ENCODE measurements at places on chromosomes 16 and 17.
A peak's percentile ranks its signal among the peaks of the same experiment; 100 is the strongest.

GRCh38 chr17:8312726-8313600 lies 2.9 kb downstream of the ARHGEF15 start:
- DNase-seq: no peak

DNA sequence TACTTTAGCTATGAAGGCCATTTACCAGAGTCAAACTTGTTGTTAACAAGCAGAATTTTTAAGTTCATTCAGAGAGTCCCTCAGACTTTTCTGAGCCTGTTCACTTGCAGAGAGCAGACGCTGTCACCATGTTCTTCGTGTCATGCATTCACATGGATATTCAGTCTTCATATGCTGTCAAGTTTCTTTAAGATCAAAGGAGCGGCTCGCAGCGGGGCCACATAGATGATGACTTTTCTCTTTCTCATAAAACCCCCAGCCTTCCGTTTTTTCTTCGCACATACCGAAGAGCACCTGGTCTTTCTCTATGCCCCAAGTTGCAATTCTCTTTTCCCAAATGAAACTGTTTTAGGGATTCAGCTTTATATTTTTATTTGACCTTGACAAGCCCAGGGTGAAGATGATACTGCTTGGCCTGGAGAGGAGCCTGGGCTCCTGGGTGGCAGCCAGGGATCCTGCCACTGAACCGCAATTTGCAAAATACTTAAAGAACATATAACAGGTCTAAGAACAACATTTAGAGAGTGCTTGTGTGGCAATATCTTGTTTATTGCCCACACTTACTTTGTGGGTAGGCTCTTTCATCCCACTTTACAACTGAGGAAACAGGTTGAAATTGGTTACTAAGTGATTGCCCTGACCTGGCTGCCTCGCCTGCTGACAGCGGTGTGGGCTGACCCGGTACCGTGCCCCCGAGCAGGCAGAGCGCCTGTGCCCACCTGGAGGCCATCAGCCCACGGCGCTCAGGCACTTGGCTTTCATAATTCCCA lies 22.9 kb downstream of the SEC14L1 start:
- no peak for DNase-seq

DNA sequence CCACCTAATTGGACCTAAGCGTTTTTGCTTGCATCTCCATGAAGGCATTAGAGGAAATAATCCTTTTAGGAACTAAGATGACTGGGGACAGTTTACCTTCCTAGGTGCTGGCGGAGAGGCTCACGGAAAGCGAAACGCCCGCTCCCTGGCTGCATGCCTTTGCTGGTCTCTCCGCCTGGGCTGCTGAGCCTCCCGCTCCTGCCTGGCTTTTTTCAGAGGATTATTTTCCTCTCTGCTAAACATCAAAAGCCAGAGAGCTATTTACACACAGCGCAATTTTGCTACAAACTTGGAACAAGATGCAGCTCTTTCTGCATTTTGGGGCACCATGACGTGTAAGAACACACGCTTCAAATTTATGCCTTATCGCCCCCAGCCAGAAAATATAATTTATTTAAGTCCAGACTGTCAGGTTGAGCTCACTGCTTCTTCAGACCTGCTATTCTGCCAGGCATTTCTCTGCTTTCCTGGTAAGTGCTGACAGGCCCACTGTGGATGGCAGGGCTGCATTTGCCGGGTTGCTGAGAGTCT lies 124.4 kb downstream of the SPACA3 start:
- no peak for DNase-seq

GRCh38 chr17:57091186-57091618 lies 6.2 kb downstream of the AKAP1 start:
- DNase-seq: no peak

DNA sequence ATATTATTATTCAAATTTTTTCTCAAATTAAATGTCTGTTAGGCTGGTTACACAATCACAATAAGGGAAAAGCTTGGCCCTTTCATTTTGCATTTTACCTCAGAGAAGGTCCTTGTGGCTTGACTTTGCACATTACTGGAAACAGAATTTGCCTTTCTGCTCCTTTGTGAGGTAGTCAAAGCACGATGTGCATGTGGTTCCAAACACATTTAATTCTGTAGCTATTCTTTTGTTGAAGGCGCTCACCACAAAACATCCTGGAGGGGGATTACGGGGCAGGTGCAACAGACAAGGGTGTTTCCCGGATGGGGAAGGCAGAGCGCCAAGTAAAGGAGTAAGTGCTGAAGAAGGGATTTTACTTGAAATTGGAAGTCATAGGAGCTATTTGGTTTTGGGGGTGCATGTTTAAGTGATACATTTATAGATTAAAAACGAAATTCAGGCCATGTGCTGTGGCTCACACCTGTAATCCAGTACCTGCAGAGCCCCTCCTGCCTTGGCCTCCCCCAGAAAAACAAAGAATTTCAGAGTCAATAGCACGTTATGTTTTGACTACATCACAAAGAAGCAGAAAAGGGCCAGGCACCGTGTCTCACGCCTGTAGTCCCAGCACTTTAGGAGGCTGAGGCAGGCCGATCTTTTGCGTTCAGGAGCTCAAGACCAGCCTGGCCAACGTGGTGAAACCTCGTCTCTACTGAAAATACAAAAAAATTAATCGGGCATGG lies 31.2 kb upstream of the TENT4B start:
- DNase-seq: no peak

- peak; percentile 77 for DNase-seq
Observed at GRCh38 chr17:1709971-1710806, at the start of gene TLCD2. TLCD2 (minus strand) TSS chr17:1710377; CDS start chr17:1710242, 135 bp downstream.

DNA sequence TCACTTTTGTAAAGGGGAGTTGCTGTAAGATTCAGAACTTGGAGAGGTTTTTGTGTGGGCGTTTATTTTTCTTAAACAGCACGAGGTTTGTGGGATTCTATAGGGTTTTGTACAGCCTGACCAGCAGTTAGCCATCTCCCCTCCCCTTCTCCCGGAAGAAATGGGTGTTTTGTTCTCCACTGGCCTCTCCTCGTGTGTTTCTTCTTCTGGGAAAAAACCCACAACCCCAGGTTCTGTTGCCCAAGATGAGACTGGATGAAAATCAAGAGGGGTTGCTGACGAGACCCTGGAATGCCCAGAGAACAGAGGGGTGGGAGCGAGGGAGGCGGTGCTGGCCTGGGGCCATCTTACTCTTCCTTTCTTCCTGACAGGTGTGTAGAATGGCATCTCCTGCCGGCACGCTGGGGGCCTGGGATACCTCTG lies 186.1 kb downstream of the MSI2 start:
- DNase-seq: no peak

DNA sequence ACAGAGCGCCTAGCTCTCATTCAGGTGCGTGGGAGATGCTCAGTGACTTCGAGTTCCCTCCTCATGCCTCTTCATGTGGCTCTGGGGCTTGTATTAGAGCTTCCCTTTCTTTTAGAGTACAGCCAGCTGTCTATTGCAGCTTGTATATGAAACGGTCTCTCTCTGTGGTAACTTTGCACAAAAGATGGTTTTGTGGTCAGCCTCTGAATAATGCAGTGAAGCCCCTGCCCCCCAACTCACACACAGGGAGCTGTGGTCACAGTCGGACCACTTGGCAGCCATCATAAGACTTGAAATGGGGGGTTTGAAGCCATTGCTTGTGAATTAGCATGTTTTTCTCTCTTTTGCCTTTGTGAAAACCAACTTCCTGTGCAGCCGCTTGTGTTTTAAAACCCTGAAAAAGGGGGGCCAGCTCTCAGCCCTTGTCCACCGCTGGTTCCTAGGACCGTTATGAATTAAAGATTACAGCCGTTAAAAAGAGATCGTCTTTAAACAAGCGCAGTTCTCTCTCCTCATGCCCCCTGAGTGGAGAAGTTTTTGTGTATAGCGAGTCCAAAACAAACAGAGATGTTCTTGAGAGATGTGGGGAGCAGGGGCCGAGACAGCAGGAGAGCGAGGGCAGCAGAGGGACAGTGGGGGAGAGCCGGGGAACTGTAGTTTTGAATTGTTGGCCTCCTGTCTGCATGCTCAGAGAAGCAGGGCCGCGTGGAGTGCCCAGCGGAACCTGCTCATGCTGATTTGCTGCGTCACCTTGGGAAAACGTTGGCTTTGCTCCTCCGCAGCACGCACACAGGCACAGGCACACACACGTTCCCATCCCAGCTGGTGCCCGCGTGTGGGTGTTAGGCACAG lies 199.0 kb downstream of the MSI2 start:
- DNase-seq: peak; percentile 38

GRCh38 chr16:25177831-25178688 lies 38.7 kb upstream of the AQP8 start:
- DNase-seq: no peak

DNA sequence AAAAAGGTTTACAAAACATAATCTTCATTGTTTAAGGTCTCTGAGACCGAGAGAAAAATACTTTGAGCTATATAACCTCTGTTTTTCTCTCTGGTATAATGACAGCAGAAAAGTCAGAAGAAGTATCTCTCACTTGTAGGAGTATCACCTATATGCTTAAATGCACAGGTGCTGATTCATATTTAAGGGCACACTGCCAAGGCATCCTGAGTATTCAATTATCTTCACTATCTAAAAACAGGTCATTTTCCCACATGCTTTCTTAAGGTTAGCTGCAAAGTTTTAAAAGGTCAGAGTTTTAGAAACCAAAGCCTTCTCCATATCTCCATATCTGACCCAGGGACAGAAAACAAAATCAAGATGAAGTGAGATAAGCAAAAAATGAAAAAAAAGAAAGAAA lies 99.3 kb upstream of the C17orf78 start:
- no peak for DNase-seq

DNA sequence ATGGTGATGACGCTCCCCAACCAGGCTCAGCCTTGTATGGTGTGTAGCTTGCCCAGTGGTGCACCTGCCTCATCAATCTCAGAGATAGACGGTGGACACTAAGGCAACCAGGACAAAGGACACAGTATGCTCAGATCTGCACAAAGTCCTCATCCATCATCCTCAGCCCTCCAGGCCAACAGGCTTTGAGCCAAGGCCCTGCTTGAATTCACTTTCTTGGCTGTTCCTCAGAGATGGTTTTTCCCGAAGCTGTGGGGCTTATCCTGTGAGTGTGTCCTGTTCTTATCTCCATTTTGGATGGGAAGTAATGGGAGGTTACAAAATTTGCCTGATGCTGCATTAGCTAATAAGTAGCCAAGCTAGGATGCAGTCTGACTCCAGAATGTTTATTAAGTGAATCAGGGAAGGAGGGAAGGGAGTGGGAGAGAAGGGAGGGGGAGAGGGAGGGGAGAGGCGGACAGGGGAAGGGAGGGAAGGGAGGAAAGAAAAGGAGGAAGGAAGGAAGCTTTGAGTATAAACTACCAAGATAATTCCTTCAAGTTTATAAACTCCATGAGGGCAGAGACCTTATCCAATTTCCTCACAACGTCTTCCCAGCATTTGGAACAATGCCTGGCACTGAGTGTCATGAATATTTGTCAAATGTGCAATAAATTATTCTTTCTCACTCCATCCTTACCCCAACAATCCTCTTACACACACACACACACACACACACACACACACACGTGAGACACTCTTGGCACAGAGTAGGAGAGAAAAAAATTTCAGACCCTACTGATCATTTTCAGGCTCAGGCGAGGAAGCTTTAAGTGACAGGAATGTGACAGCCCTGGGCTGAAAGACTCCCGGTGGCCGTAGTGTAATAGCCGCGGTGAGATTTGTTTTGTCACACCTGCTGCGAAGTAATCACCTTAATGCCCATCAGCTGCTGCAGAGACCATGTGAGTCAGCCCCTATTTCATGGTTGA lies 84.3 kb downstream of the BMERB1 start:
- DNase-seq: peak; percentile 75

DNA sequence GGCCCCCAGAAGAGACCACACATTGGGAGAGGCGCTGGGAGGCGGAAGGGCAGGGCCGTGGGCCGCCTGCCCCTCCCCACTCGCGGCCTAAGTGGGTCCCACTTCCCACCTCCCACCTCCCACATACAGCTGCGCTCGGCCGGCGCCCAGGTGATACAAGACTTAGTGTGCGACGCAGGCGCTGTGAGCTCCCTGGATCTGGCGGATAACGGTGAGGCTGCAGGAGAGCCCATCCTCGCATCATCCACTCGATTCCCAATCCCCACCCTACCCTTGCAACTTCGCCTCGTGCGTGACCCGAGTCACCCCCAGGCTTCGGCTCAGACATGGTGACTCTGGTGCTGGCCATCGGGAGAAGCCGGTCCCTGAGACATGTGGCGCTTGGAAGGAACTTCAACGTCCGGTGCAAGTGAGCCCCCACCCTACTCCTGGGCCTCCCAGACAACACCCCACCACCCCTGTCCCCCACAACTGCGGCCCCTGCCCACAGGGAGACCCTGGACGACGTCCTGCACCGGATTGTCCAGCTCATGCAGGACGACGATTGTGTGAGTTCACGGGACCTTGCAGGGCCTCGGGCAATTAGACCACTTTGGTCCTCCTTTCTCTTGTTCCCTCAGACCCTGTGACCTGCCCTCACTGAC lies 3.9 kb downstream of the CARMIL2 start:
- DNase-seq: no peak

- no peak for DNase-seq
Observed at GRCh38 chr17:19010729-19011505, 6.4 kb upstream of the FAM83G start.

DNA sequence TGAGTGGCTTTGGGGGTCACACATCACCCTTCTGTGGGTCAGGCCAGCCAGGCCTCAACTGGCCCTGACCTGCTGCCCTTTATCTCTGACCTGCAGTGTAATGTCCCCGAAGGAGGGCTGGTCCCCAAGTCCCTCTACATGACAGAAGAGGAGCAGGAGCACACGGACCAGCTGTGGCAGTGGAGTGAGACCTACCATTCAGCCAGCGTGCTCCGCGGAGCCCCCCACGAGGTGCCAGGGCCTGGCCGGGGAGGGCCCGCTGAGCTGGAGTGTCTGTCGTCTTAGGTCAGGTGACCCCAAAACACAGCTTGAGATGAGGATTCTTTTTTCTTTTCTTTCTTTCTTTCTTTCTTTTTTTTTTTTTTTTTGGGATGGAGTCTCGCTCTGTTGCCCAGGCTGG lies 26.5 kb downstream of the NAGPA start:
- DNase-seq: no peak

All from AG10803 (cell line).